ENCODE measurements at places on chromosomes 7 and 10. TPM values are rescaled to one million over a fixed set of nuclear protein-coding genes. Genes with fewer than 3 reads are reported as not detected.

The ITGB8 gene
- 60.1 TPM for total RNA-seq

The SP8 gene
- 1.6 TPM for total RNA-seq

The CRPPA gene
- 1.9 TPM for total RNA-seq

The H2BK1 gene
- total RNA-seq, result not detected

The OR2A42 gene
- not detected for total RNA-seq

The OPTN gene
- total RNA-seq, result 25.3 TPM

The FANK1 gene
- total RNA-seq, result 1.6 TPM

The CCDC136 gene
- total RNA-seq, result 14.2 TPM

The HTR5A gene
- total RNA-seq, result 0.11 TPM

The PRKRIP1 gene
- total RNA-seq, result 25.9 TPM

The CPVL gene
- total RNA-seq, result 497 TPM

The PLEKHS1 gene
- not detected for total RNA-seq

The JMJD1C gene
- 30.2 TPM for total RNA-seq

The AGR3 gene
- not detected for total RNA-seq

The TET1 gene
- 2.9 TPM for total RNA-seq

The CC2D2B gene
- total RNA-seq, result not detected

The LEP gene
- not detected for total RNA-seq

The PTPN20 gene
- total RNA-seq, result 5.6 TPM

The LBX1 gene
- total RNA-seq, result not detected

The FFAR4 gene
- not detected for total RNA-seq

The DNAJC2 gene
- total RNA-seq, result 42.6 TPM

The PGAM2 gene
- not detected for total RNA-seq

The SPAM1 gene
- not detected for total RNA-seq

The INSYN2A gene
- total RNA-seq, result not detected

The ASL gene
- total RNA-seq, result 28.0 TPM

The CYP3A4 gene
- not detected for total RNA-seq

The VTI1A gene
- 52.4 TPM for total RNA-seq

All from SK-MEL-5 (cell line).